Naive thymus-derived CD8-positive, alpha-beta T cell (primary cell): ENCODE measurements at places on chromosomes 13 and 19.

DNA sequence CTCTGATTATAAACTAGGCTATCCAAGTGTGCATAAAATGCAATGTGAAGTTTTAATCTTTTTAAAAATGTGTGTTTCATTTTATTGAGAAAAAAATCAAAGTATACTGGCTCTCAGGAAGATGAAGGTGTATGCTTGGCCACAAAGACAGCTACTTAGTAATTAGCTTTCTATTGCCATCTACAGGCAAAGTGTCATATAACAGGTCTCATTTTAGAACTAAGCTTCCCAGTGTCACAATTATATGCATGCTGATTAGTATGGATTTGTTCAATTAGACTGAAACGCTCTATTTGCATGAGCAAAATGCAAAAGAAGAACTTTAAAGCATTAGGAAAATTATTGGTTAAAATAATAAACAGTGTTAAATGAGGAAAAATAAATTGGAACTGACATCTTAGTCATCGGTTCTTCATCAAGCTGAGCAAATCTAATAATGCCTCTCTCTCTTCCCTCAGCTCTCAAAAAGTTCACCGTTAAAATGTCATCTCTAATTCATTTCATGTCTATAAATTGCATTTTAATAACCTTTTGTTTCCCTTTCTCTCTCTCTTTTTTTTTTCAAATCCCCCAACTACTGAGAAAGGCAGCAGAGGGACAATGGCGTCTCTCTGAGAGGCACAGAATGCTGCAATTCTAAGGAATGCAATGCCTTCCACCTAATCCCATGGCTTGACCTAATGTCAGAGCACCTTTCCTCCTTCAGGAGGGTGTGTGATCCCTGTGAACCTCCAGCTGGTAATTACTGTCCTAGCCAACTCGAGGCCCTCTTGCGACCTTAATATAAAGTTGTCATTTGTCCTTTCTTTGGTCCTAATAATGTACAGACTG, 313.1 kb upstream of the MAB21L1 start:
- DNase-seq, result no peak

DNA sequence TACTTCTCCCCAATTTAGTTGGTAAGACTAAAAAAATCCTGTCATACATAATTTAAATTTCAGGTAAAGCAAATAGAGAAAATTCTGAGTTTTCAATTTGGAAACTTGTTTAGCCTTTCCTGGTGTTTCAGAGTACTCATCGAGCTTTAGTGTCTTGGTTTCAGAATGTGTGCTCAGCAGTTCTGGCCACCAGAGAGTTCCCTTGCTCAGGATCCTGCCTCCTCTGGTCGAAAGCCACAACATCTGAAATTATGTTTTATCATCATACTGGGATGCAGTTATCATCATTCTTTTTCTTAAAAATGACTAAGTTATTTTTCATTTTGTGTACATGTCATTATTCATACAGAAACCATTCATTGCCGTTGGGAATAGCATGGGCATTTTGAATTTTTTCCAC, 263.2 kb upstream of the SPRY2 start:
- DNase-seq, result no peak

- DNase-seq, result peak; percentile 70
These were observed 2.4 kb upstream of the NTN5 start for GRCh38 chr19:48674921-48675824.

- DNase-seq, result no peak
These were observed 2.8 kb downstream of the GRK1 start for GRCh38 chr13:113669755-113670341.

DNA sequence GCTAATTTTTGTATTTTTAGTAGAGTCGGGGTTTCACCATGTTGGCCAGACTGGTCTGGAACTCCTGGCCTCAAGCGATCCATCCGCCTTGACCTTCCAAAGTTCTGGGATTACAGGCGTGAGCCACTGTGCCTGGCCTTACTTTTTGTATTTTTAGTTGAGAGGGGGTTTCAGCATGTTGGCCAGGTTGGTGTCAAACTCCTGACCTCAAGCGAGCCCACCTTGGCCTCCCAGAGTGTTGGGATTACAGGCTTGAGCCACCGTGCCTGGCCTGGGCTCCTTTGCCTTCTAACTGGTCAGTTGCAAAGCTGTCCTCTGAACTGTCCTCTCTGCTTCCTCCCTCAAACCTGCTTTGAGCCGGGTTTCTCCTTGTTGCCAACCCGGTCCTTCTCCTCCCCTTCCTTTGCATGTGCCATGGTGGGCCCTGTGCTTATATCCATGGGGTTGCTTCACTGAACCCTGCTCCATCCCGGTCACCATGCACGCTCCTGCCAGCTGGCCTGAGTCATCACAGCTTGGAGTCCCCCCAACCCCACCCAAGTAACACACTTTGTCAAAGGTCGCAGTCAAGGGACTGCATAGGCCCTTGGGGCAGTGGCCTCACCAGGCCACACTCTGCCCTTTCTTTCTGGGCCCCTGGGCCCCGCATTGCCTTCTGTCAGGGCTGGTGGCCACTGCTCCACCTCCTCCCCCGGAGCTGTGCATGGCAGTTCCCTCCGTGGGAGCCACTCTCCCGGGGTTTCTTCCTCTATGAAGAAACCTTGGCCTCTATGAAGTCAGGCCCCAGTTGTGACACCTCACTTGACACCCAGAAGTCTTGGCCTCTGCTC, 21.2 kb downstream of the WTIP start:
- DNase-seq, result no peak

DNA sequence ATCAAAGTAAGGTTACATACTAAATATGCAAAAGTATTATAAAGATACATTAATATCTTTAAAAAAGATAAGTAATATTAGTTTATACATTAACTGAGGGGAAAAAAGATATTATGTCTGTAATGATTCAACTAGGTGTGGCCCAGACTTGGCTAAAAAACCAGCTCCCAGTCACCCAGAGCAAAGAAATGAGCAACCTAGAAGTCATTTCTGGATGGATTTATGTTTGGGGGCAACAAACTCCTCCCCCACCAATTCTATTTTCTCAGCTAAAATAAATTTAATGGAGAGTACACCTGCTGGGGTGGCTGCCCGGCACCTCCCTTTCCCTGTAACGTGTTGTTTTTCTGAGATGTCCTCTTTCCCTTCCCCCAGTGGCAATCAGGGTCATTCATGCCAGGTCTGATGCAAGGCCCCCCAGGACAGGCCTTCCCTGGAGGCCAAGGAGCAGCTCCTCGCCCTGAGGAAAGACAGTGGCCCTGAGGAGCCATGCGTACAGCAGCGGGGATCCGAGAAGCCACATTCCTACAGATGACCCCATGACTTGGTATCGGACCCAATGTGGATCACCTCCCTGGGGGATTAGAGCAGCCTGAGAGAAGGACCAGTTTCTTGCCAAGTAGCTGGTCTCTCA, 78.6 kb upstream of the DOCK9 start:
- DNase-seq, result no peak

GRCh38 chr13:114173745-114174144, 5.3 kb upstream of the CFAP97D2 start:
- DNase-seq, result no peak

DNA sequence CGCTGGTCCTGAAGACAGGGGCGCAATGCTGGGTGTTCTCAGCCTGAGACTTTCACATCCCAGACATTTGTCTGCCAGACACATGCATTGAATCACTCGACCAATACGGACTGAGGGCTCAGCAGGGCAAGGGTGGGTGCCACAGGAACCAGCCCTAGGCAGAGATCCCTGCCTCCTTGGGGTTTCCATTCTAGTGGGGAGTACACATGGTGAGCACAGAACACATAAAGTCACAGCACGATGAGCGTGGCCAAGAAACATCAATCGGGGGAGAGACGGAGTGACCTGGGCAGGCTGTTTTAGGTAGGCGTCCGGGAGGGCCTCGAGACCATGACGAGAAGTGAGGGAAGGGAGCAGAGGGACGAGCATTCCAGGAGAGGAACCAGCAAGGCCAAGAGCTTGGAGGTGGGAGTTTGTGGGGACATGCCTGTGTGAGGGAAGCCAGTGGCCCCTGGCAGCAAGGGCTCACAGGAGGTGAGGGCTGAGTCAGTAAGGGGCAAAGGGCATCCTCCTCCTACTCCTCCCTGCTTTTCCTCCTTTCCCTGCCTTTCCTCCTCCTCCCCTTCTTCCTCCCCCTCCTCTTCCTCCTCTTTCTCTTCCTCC, 126.3 kb upstream of the PEG3 start:
- DNase-seq, result no peak

GRCh38 chr19:13619203-13619632, 112.9 kb upstream of the CACNA1A start:
- no peak for DNase-seq

GRCh38 chr13:77176350-77176749, 149.4 kb upstream of the FBXL3 start:
- no peak for DNase-seq

DNA sequence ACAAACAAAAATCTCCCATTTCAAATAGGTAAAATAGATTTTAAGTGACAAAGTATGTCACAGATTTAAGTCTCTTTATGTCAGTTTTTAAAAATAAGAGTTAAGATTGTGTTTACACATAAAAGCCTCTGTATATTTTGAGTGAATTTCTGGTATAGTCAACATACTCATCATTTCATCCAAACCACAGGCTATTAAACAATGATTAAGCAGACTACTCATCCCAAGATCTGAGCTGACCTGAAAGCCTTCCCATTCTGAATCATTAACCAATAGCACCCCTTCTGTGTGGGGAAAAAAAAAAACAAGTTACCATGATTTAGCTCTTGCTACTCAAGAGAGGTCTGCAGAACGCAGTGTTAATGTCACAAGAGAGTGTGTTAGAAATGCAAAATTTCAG, 284.4 kb upstream of the NBEA start:
- DNase-seq, result no peak
